Stimulated activated CD4-positive, alpha-beta T cell treated with anti-CD3 and anti-CD28 coated beads, Interleukin-1b, Interleukin-23, amount 100 ng/mL, for 1 hour (primary cell): ENCODE measurements at places on chromosomes 7 and 10.

- no peak for DNase-seq
These were observed 21.0 kb downstream of the SLC13A4 start for GRCh38 chr7:135706858-135707569.

DNA sequence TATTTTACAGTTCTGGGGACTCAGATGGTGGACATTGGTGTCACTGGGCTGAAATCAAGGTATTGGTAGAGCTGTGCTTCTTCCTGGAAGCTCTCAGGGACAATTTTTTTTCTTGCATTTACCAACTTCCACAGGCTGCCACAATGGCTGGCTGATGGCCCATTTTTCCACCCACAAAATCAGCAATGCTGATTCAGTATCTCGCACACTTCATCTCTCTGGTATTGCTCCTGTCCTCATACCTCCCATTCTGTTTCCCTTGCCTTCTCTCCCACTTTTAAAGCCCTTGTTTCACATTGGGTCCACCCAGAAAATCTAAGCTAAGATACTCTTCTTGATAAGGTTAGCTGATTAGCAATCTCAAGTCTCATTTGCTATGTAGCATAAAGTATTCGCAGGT lies 530.9 kb upstream of the POM121L12 start:
- no peak for DNase-seq

DNA sequence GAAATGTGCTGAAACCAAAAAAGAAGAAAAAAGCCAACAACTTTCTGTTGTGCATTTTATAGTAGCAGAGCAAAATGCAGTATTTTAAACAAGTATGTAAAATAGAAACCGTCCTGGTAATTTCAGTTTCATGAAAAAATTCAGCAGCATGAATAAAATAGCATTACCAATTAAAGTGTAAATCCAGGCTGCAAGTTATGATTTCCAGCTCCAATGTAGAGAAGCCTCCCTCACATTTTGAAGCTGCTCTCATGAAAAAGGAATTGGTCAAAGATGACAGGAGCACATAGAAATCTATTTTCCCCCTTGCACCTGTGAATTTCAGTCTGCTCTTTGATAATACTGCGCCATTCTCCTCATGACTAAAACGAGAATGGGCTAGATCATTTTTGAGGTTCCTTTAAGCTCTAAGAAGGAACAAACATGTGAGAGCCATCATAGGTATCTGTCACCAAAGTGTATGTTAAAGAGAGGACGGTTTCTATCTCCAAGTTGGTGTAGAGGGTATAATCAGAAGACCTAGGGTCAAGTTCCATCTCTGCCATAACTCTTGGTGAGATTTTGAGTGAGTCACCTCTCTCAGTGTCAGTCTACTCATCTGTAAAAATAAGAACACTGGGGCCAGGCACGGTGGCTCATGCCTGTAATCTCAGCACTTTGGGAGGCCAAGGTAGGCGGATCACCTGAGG lies 107.5 kb downstream of the MTPAP start:
- DNase-seq, result no peak

GRCh38 chr10:48285710-48286109 lies 11.2 kb upstream of the FRMPD2 start:
- no peak for DNase-seq

DNA sequence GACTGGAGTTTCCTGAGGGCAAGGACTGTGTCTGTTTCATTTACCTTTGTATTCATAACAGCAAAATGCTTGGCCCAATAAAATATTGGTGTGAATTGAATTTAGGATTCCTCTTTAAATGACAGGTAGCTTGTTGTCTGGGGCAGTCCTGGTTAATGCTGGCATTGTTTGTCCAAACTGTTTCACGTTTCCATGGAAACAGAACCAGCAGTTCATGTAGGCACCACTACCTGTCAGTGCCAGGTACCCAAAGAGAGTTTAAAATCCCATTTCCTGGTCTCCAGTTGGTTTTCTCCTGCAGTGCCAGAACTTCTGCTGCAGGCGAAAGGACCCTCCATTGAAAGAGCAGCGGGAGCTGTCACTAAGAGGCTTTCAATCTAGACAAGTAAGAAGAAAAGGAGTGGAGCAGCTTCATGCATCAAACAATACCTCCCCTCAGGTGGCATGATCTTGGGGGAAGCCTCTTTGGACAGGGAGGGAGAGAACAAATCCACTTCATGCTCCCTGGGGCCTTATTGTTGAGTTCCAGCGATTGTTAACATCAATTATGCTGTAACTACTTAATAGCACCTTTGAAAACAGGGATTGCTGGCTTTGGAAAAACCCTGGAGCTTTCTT lies 109.6 kb downstream of the KIF20B start:
- no peak for DNase-seq

- DNase-seq, result no peak
These were observed 171.1 kb downstream of the ADRA2A start for GRCh38 chr10:111247781-111248389.

DNA sequence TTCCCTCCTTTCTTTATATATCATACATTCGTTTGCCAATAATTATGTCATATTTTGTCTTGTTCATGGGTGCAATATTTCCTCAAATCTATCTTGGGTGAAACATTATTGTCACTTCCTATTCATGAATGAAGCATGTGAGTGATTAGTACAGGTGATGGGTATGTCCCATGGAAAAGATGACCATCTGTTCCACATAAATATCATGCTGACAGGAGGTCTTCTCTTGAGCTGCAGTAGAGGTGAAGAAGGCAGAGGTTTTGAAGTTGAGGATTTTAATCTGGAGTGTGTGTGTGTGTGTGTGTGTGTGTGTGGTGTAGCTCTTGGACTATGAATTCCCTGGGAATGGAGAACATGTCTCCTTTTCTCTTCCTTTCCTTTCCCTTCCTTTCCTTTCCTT lies 350.5 kb upstream of the CHRM2 start:
- no peak for DNase-seq

DNA sequence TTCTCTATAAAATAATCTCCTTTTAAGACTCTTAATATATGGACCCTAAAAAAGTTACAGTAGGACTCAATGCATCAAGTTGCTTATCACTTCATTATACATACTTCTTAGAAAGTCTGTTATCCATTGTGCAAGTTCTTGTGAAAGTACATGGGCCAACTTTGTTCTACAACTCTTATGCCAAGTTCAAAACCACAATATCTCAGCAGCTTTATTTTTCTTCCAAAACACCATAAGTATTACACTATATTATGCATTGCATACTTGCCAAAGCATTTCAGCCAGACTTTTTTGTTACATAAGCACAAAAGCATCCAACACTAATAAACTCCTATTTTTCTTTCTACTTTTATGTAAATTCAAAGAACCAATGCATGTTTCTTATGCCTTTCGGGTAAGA lies 94.4 kb downstream of the AHR start:
- DNase-seq, result no peak

DNA sequence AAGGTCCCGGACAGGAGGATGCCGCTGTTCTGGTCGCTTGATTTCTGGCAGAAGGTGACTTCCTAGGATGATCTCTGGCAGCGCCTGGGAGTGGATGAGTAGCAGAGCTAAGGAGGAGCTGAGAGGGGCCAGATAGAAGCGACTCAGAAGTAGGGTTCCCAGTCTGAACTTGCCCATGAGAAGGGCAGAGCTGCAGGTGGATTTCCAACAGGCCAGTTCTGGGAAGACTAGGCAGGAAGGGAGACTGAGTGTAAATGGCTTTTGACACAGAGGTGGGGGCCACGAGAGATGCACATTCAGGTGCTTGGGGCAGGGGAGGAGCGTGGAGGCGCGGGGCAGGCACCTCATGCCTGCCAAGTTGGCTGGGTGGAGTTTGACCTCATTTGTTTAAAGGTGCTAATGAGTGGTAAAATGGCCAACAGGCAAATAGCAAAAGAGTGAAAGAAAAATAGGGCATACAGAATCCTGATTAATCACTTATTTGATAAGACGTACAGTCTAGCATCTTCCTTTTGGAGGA lies 58.8 kb downstream of the SHH start:
- no peak for DNase-seq

DNA sequence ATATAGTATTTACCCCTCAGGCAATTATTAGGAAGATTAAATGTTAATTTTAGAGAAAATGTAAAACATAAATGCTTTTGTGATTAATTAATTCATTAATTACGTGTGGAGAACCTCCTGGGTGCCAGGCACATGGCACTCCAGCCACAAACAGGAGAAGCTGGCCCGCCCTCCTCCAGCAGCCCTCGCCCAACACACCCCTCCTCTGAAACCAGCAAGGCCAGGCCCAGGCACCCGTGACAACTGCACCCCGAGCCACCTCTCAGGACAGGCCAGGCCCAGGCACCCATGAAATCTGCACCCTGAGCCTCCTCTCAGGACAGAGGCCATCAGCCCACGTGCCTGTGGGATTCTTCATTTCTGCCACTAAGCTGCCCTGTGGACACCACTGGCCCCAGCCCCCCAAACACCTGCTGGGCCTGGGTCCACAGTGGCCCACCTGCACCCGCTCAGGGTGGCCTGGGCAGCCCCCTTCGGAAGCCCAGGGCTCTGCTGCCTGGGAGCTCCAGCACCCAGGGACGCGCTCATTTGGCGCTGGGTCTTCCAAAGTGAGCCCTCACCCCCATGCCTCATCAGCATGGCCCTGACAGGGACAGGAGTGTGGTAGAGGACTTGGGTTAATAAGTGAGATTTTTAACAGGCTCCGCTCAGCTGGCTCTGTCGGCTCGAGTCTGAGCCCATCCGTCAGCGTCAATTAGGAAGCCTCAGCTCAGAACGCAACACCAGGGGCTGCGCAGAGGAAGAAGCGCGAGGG lies 482.1 kb downstream of the DNAJB6 start:
- no peak for DNase-seq

GRCh38 chr7:149787428-149788299 lies 14.3 kb upstream of the ZNF467 start:
- DNase-seq, result no peak

DNA sequence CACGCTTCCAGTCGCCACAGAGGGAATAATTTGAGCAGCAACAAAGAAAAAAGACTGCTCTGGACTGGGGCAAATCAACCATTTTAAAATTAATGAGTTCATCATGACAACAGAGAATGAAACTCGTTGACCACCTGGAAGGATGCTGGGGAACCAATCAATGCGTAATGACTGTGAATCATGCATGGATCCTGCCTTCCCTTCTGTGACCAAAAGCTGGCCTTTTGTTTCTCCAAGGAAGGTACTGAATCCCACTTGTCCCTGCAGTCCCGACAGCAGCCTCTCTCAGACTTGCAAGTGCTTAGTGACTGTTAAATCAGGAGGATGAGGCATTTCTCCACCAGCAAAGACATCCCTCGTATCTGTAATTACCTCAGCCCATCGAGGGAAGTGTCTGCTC lies 68.0 kb upstream of the TNS3 start:
- DNase-seq, result no peak

DNA sequence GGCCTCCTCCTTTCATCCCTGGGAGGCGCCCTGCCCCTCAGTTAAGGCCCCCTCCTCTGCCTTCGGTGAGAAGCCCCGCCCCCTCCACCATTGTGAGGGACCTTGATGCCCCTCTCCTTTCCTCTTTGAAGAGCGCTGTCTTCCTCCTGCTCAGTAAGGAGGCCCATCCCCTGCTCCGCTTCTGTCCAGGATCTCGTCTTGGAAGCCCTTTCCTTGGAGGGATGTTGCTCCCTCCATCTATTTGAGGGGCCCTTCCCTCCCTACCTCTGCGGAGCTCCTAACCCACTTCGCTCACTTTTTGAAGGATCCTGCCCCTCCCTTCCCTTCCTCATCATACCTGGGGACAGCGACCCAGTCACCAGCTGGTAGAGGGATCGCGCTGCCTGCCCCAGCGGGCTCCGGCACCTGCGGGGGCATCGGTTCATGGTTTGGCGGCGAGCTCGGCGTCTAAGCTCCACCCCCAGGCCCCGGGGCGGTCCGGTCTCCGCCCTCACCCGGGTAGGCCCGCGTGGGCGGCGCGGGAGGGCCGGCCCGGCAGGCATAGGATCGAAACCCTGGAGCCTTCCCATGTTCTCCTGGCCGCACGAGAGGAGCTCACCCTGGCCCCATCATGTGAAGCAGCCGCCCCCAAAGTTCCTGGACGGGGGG lies 4.1 kb downstream of the KCNIP2 start:
- DNase-seq, result no peak

DNA sequence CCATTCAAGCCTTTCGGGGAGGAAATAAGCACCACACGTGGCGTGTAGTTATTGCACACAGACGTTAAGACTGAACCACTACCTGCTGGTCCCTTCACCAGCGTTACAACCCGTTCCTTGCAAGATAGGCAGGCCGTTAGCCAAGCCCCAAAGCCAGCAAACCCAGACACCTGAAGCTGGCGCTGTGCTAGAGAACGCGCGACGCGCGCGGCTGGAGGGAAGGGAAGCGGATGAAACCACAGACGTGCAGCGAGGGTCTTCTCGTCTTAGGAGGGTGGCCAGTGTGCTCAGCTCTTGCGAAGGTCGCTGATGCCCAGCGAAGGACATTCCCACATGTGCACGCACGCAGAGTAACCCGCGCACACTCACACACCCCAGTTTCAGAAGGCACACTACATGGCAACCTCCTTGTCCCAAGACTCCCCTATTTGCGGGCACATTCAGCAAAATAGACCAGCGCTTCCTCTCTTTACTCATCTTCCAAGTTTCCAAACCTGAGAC lies 980 bp downstream of the TMEM26 start:
- no peak for DNase-seq

GRCh38 chr10:12782537-12782936 lies 219.0 kb downstream of the CCDC3 start:
- DNase-seq, result peak; percentile 10

DNA sequence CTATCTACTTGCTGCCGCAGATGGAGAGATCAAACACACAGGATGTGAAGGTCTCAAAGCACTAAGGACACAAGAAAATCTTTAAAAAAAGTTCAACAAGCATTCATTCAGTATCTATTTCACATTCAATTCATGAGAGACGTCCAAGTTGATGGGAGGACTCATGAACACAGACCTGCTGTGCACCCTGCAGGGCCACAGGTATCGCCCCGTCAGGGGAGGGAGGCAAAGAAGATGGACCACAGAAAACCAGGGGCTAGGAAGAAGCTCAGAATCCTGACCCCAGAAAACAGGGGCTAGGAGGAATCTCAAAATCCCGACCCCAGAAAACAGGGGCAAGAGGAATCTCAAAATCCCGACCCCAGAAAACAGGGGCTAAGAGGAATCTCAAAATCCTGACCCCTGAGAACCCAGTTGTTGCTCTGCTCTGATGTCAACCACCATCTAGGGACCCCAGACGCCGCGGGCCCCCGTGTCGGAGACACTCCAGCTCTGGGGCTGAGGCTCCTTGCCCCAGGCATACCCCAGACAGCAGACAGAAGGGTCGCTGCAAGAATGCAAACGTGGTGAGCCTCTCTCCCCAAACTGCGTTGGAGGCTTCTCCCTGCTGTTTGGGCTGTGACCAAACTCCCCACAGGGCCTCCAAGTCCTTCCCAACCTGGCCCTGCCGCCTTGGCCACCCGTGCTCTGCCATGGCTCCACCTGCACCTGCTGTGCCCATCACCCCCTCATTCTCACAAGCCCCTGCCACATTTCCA lies 197.6 kb downstream of the DIP2C start:
- no peak for DNase-seq

DNA sequence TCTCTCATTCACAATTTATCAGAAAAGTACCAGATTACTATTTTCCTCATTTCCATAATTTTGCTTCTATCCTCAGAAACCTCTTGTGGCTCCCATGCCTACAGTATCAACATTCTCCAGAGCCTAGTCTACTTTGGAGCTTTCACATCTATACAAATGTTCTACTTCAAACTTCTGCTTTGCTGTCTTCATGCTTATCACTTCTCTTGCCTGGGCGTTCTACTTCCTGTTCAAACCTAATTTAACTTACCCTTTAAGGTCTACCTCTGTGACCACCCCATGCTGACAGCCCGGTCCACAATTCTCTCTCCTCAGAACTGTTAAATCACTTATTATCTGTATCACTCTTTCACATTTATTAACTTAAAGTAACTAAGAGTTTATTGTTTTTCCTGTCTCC lies 6.1 kb upstream of the PTPN12 start:
- no peak for DNase-seq
